ENCODE measurements at places on chromosomes 6 and 20. TPM values are rescaled to one million over a fixed set of nuclear protein-coding genes. Genes with fewer than 3 reads are reported as not detected.

SNAI1 gene
- 0.47 TPM for total RNA-seq

GNAS-AS1 gene
- 0.43 TPM for total RNA-seq

TOX2 gene
- 1.6 TPM for total RNA-seq

PPP1R16B gene
- under 0.01 TPM for total RNA-seq

HBS1L gene
- 116 TPM for total RNA-seq

PRKN gene
- total RNA-seq, result 4.0 TPM

All from bronchial smooth muscle cell (primary cell).